ENCODE measurements at places on chromosomes 2 and 18.
A peak's percentile ranks its signal among the peaks of the same experiment; 100 is the strongest.

- H3K4me3 ChIP-seq = peak overlapping the region; percentile 28
- peaks cover 28% of the 10 kb centered on the region for H3K36me3 ChIP-seq
- no peak for DNase-seq
- no peaks in the 10 kb centered on the region for H3K27me3 ChIP-seq
- H3K4me1 ChIP-seq = peaks cover 25% of the 10 kb centered on the region
- no peak overlapping the region for H3K27ac ChIP-seq
These were observed 23.7 kb downstream of the ATL2 start for GRCh38 chr2:38353402-38353801.

DNA sequence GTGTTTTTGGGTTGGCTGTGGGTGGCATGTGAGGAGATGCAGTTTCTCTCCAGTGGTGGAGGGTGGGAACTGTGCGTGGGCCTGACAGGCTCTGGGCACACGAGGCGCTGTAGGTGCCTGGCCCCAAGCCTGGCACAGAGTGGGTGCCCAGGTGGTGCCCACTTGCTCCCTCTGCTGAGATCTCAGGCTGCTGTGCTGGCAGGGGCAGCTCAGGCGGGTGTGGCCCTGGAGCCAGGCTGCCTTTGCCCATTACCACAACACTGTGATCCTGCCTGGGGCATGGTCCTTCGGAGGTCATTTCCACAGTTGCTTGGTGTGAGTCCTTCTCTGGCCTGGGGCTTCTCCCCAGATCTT is 20.4 kb downstream of the TSHZ1 start:
- H3K36me3 ChIP-seq = peaks cover 6% of the 10 kb centered on the region
- H3K4me3 ChIP-seq = no peak overlapping the region
- DNase-seq = no peak
- H3K27ac ChIP-seq = no peak overlapping the region
- H3K27me3 ChIP-seq = no peaks in the 10 kb centered on the region
- peaks cover 10% of the 10 kb centered on the region for H3K4me1 ChIP-seq

DNA sequence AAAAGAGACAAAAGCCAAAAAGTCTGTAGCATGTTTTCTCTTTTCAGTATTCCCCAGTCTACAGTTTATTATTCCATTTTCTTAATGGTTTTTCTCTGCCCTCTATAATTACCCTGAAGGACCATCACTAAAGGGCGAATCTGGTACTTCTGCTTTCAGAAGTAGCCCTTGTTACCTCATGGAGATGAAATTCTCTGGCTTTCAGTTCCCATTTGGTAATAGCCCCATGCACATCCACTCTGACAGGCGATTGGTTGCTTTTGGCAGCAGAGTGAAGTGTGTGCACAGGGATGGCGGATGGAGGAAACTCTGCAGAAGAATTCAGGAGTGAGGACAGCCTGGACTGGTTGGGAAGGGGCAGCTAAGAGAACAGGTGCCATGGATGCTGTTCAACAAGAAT is 66.3 kb upstream of the NABP1 start:
- H3K4me1 ChIP-seq = peaks cover 2% of the 10 kb centered on the region
- no peak overlapping the region for H3K27ac ChIP-seq
- no peak for DNase-seq
- H3K36me3 ChIP-seq = no peaks in the 10 kb centered on the region
- H3K27me3 ChIP-seq = no peaks in the 10 kb centered on the region

DNA sequence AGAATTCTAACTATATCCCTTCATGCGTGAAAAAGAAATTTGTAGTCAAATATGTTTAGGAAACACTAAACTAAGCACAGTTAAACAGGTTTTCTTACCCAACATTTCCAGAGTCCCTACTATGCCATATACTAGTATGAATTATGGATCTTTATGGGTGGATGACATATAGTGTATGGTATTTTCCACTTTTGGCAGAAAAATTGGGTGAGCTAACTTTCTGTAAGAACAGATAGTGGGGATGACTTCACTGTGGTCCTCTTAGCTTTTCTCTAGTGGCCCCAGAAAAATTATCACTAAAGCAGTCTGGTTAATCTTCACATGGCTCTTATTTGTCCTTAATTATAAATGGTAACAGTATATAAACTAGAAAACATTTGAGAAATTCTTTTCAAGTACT is 240.0 kb upstream of the GULP1 start:
- no peak overlapping the region for H3K27ac ChIP-seq
- no peak for DNase-seq
- H3K4me3 ChIP-seq = no peak overlapping the region
- no peaks in the 10 kb centered on the region for H3K36me3 ChIP-seq
- H3K27me3 ChIP-seq = no peaks in the 10 kb centered on the region
- H3K4me1 ChIP-seq = no peaks in the 10 kb centered on the region

DNA sequence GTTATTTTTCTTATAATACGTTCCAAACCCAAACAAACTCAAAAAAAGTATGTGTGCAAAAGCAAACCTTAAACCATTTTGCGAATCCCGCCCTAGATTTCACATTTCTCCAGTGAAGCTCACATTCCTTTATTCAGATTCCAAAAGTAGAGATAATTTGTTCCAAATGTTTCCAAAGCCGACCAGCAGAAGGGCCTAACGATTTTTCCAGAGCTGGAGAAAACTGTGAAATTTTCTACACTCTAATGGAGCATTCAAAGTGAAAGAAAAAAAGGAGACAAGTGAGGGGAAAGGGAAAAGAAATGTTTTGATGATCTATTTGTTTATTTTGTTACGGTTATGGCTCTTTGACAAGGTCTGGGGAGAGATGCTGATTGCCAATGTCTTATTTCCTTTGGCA is 286.5 kb upstream of the SLC14A2 start:
- no peaks in the 10 kb centered on the region for H3K4me1 ChIP-seq
- DNase-seq = no peak
- H3K27ac ChIP-seq = no peak overlapping the region
- H3K27me3 ChIP-seq = no peaks in the 10 kb centered on the region

DNA sequence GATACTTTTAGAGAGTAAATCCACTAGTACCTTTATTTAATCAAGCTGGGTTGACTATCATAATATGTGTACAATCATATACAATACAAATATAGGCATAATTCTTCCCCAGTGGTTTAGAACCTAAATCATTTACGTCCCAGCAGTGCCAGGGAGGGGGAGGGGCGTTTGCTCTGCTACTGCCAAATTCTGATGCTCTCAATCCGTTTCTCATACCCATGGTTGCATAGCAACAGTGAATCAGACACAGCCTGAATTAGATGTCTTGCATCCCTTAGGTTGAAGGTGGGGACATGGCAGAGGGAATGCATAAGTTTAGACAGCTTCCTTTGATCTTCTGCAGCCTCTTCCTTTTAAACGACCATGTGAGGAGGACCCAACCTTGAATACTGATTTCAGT is 135.4 kb downstream of the ABCA12 start:
- no peaks in the 10 kb centered on the region for H3K36me3 ChIP-seq
- H3K27me3 ChIP-seq = peaks cover 4% of the 10 kb centered on the region
- no peak overlapping the region for H3K4me3 ChIP-seq
- no peak for DNase-seq

GRCh38 chr2:36507408-36507812 is 90.6 kb downstream of the FEZ2 start:
- peak; percentile 37 for DNase-seq
- H3K4me3 ChIP-seq = no peak overlapping the region
- no peaks in the 10 kb centered on the region for H3K27me3 ChIP-seq
- H3K27ac ChIP-seq = no peak overlapping the region

- H3K4me3 ChIP-seq = no peak overlapping the region
- H3K27me3 ChIP-seq = no peaks in the 10 kb centered on the region
- H3K36me3 ChIP-seq = no peaks in the 10 kb centered on the region
- no peak for DNase-seq
- H3K27ac ChIP-seq = no peak overlapping the region
These were observed 496.3 kb downstream of the PARD3B start for GRCh38 chr2:205041472-205042130.

DNA sequence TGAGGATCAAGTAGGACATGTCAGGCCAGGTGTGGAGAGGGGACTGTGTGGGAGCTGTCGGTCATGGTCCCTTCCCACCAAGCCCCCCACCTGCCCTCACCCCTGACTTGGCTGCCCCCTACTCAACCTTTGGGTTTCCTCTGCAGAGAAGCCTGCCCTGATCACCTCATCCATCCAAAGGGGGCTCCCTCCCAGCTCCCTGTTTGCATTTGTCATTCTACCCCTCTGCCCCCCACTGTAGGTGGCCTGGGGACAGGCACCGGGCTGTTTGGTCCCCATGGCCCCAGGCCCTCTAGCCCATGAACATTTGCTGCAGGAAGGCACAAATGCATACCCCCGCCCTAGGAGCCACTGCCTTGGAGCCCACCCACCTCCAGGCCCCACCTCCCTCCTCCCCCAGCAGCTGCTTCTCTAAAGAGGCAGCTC is 115.0 kb downstream of the SMAD7 start:
- H3K4me3 ChIP-seq = no peak overlapping the region
- no peak for DNase-seq
- peak overlapping the region; percentile 97 for H3K27ac ChIP-seq
- H3K4me1 ChIP-seq = peaks cover 88% of the 10 kb centered on the region
- H3K36me3 ChIP-seq = peaks cover 21% of the 10 kb centered on the region

DNA sequence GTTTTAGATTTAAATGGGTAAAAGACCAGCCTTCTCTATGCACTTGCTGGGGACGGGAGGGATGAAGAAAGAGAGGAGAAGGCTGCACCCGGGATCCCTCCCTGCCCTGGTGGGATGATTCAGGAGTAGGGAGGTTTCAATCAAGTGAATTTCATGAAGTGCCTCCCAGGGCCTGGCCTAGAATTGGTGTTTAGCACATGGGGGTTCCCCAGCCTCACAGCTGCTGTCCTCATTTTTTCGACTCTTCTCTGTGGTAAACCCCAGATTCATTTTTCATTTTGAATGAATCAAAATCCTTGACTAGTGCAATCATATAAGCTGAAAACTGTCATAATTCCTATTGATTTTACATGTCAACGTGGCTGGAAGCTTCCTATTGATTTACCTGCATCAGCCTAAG is 81.1 kb downstream of the LPIN1 start:
- no peak overlapping the region for H3K27ac ChIP-seq
- H3K36me3 ChIP-seq = peaks cover 54% of the 10 kb centered on the region
- H3K27me3 ChIP-seq = peaks cover 29% of the 10 kb centered on the region
- no peak overlapping the region for H3K4me3 ChIP-seq

GRCh38 chr2:129347486-129348217 is 631.8 kb upstream of the RAB6C start:
- no peak for DNase-seq
- H3K4me1 ChIP-seq = no peaks in the 10 kb centered on the region
- H3K27ac ChIP-seq = no peak overlapping the region
- H3K36me3 ChIP-seq = no peaks in the 10 kb centered on the region
- no peaks in the 10 kb centered on the region for H3K27me3 ChIP-seq
- H3K4me3 ChIP-seq = no peak overlapping the region
